Left kidney (tissue), 8 donors: ENCODE measurements at places on chromosomes 5 and 9.

DNA sequence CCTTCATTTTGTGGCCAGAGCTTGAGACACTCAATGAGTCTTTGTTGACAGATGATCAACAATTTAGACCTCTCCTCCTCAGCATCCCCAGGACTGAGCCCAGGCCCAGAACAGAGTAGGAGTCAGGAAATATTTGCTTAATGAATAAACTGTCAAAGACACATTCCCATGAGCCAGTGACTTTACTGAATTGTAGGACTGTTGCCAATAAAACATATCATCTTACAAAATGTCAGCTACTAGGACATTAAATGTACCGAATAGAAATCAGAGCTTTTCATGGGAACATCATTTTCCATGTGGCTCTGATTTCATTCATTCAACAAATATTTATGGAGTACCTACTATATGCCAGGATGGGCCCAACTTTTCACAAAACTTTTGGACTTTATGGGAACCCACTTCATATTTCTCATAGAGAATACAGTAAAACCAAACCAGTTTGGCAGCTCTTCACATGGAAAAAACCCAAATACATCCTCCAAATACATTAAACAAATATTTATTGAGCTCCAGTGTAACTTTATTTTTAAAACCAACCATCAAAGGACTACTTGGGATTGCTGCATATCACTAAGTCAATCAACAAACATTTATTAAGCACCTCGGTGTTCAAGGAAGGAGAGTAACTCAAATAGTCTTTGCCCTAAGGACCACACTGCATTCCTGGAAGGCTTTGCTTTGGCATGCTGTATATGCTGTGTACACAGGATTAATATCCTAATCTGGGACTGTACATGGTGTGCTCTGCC lies 11.4 kb downstream of the VDAC1 start:
- DNase-seq, result no peak

GRCh38 chr5:87147441-87147840 lies 120.2 kb upstream of the RASA1 start:
- DNase-seq, result no peak

- no peak for DNase-seq
Observed at GRCh38 chr9:131984564-131984963, 95.1 kb downstream of the MED27 start.

DNA sequence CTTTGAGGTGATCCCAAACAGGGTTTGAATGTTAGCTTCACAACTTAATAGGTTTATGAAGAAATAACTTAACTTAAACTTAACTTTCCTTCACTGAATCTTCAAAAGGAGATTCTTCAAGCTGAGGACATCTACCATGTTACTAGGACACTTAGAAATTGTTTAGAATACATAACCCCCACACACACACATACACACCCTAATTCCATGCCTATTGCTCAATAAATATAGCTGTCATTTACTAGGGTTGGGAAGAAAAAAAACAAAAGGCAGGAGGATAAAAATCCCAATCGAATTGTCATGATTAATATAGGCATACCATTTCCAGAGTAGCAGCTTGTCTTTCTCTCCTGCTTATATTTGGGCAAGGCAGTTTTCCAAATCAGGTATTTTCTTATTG lies 68.3 kb downstream of the ALDH1A1 start:
- DNase-seq, result no peak

- no peak for DNase-seq
Observed at GRCh38 chr5:62450259-62450658, 37.7 kb downstream of the IPO11 start.

GRCh38 chr5:12636209-12636608 lies 732.0 kb upstream of the CTNND2 start:
- DNase-seq, result no peak

- DNase-seq, result no peak
Observed at GRCh38 chr5:175308701-175309100, 135.3 kb downstream of the DRD1 start.

DNA sequence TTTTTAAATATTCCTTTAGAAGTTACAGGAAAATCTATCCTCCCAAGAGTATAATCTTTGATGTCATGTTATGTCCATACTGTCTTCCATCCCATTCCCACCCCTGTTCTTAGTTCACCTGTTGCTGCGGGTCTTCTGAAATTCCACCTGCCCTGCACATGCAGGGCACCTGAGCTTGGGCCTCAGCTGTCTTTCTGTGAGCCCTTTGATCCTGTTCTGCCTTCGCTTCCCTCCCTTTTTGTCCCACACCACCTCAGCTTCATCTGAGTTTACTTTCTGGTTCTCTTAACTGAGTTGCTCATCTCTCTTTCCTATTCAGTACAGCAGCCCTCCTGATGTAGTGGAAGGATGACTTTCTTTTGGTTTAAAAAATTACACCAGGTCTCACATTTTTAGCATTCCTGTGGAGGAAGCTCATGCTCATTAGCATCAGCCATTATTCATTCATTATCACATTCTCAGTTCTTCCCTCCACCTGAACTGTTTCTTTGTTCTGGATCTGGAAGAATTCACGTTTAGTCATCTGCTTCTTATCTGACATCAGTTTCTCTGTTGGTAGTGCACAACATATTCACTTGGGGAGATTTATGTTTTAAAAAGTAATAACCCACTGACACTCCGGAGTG lies 211.0 kb downstream of the ADCY2 start:
- no peak for DNase-seq

DNA sequence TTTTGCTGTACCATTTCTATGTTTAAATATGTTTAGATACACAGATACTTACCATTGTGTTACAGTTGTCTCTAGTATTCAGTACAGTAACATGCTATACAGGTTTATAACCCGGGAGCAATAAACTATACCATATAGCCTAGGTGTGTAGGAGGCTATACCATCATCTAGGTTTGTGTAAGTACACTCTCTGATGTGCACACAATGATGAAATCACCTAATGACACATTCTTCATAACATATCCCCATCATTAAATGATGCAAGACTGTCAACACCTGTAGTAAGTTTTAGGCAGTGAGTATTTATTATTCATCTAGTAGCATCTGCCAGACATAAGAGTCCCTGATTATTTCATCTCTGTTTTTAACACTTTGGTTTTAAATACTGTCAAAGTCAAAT lies 7.3 kb upstream of the DHFR start:
- no peak for DNase-seq

DNA sequence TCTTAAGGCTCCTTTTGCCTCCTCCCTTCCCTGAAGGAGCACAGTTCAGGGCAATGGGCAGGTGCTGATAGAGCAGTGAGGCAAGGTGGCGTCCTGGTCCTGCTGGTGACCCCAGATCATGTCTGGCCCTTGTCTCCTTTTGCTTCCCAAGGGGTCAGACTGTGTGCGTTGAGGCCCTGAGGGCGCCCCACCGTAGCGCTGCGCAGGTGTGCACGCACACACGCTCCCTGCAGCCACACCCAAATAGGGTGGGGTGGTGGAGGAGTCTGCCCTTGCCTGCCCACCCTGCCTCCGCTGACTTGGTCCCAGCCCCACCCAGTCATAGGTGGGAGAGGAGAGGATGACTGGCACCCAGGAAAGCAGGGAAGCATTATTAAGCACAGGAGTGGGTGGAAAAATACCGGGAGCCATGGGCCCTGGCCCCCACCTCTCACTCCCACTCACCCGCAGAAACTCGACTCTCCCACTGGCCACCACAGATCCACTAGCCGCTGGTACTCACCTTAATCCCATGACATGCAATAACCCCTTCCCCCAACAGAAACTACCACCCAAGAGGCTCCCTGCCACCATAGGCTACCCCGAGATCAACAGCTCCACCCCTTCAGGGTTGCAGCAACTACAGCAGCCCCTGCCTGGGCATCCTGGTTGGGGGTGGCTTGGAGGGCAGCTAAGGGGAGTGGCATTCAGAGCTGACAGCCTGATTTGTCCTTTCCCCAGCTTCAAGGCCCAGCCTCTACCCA lies 16.7 kb downstream of the PDLIM4 start:
- no peak for DNase-seq

DNA sequence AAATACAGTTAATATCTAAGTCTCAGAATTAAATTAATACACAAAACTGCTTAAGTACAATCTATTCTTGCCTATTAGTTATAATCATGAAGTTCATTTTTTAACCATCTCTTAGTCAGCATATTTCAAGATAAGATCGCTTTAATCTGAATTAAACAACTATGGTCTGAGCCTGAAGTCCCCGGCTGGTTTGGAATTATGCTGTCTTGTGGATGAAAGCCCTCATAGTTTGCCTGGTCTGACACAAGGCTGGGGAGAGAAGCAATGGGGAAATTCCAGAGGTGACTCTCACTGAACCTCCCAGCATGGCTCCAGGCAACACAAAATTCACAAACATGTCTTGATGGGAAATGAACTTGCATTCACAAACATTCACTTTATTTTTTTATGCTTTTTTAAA lies 28.0 kb upstream of the GRAMD2B start:
- DNase-seq, result no peak

- DNase-seq, result no peak
Observed at GRCh38 chr5:72107901-72108201, 576 bp downstream of the MAP1B start.

DNA sequence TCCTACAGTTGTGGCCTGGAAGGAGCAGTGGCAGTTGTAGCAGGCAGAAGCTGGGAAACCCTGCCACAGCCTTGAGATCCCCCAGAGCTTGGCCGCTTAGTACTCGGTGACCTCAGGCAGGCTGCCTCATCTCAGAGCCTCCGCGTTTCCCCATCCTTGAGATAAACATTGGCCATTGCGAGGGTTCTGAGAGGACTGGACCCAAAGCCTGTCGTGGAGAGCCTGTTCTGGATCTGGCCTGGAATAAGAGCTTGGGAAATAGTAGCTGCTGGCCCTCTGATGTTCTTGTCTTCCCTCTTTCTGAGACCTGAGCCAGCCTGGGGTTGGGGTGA lies 1.3 kb downstream of the MIGA2 start:
- DNase-seq, result no peak

GRCh38 chr5:3386637-3387036 lies 209.0 kb upstream of the IRX1 start:
- no peak for DNase-seq

- no peak for DNase-seq
Observed at GRCh38 chr9:101366038-101366756, 18.6 kb downstream of the BAAT start.

DNA sequence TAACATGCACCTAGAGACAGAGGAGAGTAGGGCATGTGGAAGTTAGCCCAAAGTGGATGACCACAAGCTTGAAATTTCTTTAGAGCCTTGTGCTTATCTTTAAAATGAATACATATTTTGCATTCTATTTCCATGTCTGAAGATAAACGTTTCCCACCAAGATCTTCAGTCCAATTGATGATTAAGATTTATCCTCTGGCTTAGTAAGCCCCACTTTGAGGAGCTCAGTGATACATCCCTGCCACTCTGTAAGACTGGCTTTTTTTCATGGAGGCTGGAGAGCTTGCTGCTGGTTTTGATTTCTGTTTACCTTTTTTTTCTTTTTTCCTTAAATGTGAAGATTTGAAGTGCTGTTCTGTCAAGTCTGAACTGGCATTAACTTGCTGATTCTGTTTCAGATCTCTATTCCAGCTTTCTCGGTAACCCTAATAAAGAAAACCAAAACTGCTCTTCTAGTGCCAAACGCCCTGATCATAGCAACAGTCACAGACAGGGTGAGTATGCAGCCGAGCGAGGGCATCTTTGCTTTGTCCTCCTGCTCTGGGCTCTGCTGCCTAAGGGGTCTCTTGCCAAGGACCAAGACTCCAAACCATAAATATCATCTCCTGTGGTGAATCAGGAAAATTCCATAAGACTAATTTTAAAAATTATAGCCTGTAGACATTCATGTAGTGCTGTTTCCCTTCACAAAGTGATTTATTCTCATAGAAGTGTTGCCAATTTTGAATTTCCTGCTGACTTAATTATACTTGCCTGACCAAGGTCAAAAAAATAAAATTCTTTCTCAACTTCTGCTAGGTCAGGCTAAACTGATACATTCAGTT lies 54.3 kb downstream of the GRAMD2B start:
- no peak for DNase-seq

DNA sequence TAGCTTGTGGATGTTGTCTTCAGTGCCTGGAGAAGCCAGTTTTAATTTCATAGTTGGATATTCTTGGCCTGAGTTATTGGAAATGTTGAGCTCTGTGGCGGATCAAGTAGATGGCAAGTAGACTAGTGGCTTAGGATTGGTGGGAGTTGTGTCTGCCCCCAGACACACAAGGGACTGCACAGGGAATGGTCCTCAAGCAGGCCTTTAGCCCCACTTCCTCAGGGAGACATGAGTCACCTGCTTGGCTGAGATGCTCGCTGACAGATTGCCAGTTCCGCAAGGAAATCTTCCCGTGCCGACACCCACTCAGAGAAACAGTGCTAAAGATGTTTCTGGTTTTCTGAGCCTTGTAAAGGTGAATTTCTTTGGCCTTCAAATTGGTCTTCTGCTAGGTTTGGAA lies 18.8 kb upstream of the CATSPER3 start:
- DNase-seq, result no peak

DNA sequence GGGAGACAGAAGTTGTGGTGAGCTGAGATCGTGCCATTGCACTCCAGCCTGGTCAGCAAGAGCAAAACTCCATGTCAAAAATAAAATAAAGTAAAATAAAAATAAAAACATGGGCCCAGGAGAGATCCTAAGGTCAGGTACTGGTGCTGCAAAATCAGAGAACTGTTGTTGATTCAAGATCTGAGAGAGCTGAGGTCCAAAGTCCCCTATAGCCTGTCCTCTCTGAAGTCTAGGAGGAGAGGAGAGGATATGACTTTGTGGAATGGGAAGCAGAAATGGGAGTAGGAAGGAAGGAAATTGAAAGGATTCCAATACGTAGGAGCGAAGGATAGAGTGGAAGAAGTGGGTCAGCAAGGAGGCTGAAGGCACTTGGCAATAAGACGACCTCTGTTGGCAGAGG lies 4.6 kb upstream of the OR1L4 start:
- DNase-seq, result no peak

DNA sequence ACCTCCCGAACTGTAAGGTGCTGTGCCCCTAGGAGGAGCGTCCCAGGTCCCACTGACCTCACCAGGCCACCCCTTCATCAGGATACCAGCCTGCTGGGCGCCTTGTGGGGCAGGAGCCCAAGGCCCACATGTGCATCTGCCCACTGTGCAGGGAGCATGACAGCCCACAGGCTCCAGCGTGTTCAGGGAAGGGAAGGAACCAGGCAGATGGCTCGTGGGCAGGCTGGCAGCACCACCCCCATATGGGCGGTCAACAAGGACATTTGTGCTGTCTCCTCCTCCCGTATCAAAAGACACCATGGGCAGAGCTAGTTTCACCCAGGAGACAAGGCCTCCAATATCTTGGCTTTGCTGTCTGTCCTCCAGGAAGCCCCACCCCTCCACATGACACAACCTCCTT lies 85.5 kb upstream of the PPP1R26 start:
- DNase-seq, result no peak

GRCh38 chr9:130936285-130937117 lies 2.5 kb downstream of the FIBCD1 start:
- DNase-seq, result no peak

DNA sequence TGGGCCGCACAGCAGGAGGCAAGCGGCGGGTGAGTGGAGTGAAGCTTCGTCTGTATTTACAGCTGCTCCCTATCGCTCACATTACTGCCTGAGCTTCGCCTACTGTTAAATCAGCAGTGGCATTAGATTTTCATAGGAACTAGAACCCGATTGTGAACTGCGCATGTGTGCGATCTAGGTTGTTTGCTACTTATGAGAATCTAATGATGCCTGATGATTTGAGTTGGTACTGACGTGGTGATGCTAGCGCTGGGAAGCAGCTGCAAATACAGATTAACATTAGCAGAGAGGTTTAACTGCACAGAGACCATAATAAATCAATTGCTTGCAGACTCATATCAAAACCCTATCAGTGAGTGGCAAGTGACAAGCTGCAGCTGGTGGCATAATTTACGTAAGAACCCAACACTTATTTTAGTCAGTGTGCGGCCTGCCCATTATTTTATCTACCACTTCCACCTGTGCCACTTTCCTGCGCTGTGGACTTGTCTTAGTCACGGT lies 133.4 kb upstream of the CDH9 start:
- DNase-seq, result no peak
